ENCODE measurements at places on chromosomes 1 and 21.

DNA sequence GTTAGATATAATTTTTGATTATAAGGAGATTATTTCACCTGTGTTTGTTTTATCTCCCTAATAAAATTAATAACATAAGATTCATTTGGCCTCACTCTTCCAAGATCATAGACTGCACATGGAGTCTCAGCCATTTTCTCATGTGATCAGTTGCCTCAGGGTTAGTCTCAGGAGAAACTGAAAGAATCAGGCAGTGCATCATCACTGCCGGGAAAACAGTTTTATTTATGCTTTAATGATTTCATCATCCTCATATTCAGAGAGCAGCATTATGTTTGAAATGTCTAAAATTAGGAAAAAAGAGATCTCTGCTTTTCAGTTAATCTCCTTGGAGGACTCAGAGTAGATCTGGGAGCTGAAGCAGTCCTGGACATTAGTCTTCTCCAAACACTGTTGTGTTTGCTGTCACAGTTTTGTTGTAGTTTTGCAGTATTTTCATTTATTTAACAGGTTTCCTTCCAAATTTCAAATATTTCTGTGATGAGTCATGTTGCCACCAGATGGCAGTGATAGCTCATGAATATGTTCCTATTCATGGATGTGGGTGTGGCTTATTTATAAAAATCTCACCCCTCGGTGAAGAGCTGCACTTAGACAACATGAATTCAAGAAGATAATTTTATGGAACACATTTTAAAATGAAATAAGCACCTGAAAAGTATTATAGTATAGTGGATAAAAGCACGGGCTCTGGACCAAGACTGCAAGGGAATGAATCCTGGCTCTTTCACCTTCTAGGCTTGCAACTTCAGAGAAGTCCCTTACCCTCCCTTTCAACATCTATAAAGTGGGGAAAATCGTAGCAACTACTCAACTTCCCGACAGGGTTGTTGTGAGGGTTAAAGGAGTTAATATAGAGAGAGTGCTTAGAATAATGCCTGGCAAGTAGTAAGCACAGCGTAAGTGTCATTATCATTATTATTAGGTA, 31.2 kb downstream of the CHD1L start:
- DNase-seq: peak; percentile 77

GRCh38 chr1:209876078-209876800, 48.5 kb downstream of the UTP25 start:
- DNase-seq: no peak

DNA sequence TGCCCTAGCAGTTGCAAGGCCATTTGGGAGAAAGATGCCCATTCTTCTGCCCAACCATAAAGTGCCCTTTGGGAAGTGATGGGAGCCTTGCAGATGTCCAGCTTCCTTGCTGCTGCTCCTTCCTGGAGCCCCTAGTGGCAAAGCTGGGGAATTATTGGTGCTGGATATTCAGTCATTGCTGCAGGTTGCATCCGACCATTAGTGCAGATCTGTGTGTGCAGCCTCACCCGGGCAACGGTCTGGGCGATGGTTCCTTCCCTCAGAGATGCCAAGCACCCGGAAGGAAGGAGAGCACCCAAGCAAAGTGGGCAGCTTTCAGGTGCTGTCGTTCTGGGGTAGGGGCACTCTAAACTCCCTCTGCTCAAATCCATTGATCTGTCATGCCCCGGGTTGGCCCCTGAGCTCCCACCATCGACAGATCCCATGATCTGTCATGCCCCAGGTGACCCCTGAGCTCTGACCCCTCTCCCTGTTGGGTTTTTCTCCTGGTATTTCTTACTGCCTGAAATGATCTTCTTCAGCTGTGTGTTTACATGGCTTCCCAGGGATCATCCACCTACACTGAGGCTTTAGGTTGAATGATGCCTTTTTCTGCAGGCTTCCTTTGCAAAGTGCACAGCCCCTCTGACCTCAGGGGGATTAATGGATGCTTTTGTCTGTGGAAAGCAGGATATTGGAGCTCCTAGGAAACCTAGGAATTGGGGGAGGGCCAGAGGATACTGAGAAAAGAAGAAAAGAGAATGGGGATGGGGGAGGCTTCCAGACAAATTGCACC, 467.5 kb downstream of the PTPRU start:
- DNase-seq: no peak

DNA sequence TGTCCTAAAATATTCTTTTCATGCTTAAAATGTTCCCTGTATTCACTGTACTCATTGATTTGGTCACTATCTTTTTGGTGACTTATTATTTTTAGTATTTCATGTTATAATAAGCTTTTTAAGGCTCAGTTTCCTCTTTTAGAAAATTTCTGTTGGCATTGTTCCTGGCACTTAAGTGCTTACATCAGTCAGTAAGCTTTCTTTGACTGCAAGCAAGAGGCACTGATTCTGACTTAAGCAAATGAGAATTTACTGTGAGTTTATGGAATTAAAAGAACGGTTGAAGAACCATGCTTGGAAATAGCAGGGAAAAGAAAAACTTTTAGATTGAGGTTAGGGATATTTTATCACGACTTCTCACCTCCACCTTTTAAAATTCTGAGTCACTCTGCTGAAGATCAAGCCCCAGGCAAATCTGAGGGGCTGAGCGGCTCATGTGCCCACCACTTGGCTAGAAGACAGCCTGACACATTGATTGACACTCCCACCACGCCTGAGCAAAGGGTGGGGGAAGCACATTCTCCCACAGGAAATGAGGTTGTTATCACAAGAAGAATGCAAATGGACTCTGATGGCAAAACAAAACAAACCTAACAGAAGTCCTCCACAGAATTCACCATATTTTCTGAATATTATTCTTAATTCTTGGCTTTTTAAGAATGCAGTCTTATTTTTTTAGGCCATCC, 102.8 kb downstream of the KCTD3 start:
- DNase-seq: no peak

DNA sequence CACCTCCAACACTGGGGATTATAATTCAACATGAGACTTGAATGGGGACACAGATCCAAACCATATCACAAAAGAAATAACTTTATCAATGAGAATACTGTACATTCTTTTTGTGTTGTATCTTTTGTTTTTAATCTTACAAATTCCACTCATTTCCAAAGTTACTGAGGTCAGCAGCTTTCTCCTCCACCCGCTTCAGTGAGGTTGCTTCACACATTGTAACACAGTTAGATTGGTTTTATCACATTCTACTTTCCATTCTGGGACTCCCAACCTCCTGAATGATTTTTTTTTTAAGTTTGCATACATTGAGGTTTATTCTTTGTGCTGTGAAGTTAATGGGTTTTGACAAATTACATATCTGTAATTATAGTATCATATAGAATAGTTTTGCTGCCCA, 43.8 kb downstream of the DDAH1 start:
- DNase-seq: no peak

DNA sequence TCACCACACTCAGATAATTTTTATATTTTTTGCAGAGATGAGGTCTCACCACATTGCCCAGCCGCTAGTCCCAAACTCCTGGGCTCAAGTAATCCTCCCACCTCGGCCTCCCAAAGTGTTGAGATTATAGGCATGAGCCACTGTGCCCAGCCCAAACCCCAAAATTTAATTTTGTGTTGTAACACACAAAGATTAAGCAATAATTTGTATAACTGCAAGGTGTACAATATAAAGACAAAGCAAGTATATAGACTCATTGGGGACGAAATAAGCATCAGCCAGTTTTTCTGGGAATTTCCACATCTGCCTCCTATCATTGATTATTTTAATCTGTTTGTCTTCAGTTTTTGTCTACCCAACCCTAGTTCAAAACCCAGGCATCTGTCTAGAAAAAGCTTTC, 42.7 kb downstream of the ST7L start:
- DNase-seq: no peak

DNA sequence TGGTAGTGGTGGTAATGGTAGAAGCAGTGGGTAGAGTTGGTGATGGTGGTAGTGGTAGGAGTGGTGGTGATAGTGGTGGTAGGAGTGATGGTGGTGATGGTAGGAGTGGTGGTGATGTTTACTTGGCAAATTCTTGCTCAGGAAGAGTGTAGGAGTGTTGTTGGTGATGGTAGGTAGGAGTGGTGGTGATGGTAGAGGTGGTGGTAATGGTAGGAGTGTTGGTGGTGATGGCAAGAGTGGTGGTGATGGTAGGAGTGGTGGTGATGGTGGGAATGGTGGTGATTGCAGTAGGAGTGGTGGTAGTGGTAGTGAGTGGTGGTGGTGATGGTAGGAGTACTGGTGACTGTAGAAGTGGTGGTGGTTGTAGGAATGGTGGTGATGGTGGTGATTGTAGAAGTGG, 106.5 kb downstream of the DISC1 start:
- DNase-seq: no peak

- DNase-seq: no peak
Observed at GRCh38 chr1:23546897-23547584, 12.3 kb downstream of the ID3 start.

DNA sequence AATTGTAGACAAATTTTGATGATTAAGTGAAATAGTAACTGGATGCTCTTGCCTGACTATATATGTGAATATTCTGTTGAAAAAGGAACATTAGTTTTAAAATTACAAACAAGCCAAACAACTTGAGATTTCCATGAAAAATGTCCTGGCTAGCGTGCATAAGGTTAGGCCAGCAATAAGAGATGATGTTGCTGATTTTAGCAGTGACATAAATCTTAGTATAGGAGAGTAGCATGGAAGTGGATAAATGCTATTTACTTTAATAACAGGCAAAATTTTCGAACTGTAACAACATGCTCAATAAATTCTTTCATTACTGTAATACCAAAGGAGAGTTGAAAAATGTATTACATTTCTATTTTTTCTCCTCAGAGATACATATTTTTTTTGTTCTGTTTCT, 266.6 kb downstream of the LRRC7 start:
- DNase-seq: no peak

- no peak for DNase-seq
Observed at GRCh38 chr1:111878091-111878490, 111.4 kb downstream of the KCND3 start.

DNA sequence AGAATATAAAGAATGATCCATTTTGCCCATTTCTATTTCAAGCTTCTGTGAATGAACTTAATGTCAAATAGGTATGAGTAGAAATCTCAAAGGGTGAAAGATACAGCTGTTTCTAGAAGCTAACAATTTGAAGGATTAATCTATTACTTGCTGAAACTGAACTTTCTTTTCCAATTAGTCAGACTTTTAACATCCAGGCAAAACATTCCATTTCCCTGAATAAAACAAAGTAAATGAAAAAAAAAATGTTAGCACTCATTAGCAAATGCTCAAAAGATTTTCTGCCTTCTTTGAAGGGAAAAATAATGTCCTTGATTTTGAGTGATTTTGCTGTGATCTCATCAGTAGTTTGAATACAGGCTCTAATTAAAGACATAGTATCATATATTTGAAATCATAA, 447.6 kb upstream of the PRMT6 start:
- no peak for DNase-seq

- no peak for DNase-seq
Observed at GRCh38 chr1:47637111-47637685, 199.4 kb downstream of the FOXD2 start.

- no peak for DNase-seq
Observed at GRCh38 chr1:980137-980571, 1.7 kb downstream of the PERM1 start.

DNA sequence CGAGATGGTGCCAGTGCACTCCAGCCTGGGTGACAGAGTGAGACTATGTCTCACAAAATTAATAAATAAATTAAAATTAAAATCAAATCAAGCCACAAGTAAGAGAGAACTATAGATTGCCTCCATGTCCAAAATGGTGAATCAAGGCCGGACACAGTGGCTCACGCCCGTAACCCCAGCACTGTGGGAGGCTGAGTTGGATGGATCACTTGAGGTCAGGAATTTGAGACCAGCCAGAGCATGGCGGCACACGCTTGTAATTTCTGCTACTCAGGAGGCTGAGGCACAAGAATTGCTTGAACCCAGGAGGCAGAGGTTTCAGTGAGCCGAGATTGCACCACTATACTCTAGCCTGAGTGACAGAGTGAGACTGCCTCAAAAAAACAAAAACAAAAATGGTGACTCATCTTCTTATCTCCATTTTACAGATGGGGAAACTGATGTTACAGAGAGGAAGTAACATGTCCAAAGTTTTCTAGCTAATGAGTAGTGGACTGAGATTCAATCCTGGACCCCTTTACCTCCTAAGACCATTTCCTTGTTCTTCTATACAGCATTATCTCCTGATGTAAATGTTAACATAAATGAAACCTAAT, 99.0 kb upstream of the HNRNPU start:
- no peak for DNase-seq

GRCh38 chr1:163211667-163212066, 9.0 kb upstream of the RGS5 start:
- DNase-seq: no peak

GRCh38 chr21:45248893-45249381, 38.8 kb downstream of the POFUT2 start:
- no peak for DNase-seq

GRCh38 chr1:190906206-190906725, 428.6 kb upstream of the BRINP3 start:
- no peak for DNase-seq

GRCh38 chr1:86705665-86705985, 1.2 kb downstream of the SH3GLB1 start:
- peak; percentile 23 for DNase-seq

- no peak for DNase-seq
Observed at GRCh38 chr1:217369271-217369981, 261.5 kb downstream of the GPATCH2 start.

- peak; percentile 49 for DNase-seq
Observed at GRCh38 chr1:41241749-41242341, at the start of gene SCMH1. Gene SCMH1, minus strand, starts transcription at chr1:41242306. Its CDS starts 56,173 bp downstream, at chr1:41186133.

DNA sequence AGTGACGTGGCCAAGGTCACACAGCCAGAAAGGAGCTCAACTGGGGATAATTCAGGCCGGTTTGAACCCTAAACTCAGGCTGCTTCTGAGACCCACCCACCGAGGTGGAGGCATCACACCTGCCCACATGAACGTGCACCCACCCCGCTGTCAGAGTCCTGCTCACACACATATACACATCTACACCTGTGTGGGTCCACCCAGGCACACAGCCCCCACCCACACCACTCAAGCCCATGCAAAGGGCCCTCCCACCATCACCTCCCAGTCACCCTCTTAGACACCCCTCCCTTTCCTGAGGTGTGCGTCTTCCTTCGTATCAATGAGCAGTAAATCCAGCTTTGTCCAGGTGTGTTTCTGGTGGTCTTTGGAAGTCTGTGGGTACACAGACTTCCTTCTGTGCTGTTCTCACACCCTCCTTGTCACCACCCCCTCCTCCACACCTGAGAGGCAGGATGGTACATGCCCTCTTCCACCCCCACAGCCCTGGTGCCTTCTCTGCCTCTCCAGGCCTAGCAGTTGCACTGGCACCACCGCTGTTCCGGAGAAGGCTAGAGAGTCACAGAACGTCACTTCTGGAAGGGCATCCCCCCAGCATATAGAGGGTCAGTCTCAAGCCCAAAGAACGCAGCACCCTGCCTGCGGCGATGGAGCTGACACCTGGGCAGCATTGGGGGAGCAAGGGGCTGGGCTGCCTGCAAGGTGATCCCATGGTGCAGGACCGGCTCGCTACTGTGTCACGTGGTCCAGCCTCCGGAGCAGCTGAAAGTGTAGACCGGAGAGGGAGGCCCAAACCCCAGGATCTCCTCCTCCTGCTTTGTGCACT, 18.9 kb upstream of the FAM131C start:
- no peak for DNase-seq

GRCh38 chr1:20058531-20058930, 11.5 kb upstream of the PLA2G5 start:
- no peak for DNase-seq

- DNase-seq: no peak
Observed at GRCh38 chr1:8878448-8878697, at the start of gene ENO1. Gene ENO1, minus strand, starts transcription at chr1:8878686. Its CDS starts 3,778 bp downstream, at chr1:8874908.

- peak; percentile 17 for DNase-seq
Observed at GRCh38 chr1:160981584-160982411, 27.2 kb upstream of the ITLN2 start.

Data from CD4-positive, CD25-positive, alpha-beta regulatory T cell (primary cell).